Dorsolateral prefrontal cortex (tissue), 122 donors: ENCODE measurements at places on chromosomes 11 and 22. TPM values are rescaled to one million over a fixed set of nuclear protein-coding genes. Genes with fewer than 3 reads are reported as not detected.

Gene POU2AF2
- not detected for total RNA-seq

Gene OR51Q1
- total RNA-seq, result not detected

Gene HEPACAM
- total RNA-seq, result 208 TPM

Gene MUC6
- total RNA-seq, result not detected

Gene OSBP2
- total RNA-seq, result 35.2 TPM

Gene CECR2
- 14.1 TPM for total RNA-seq

Gene OR52A1
- not detected for total RNA-seq

Gene BTG4
- not detected for total RNA-seq

Gene DERL3
- 2.1 TPM for total RNA-seq

Gene CRACR2B
- 1.4 TPM for total RNA-seq

Gene AMOTL1
- total RNA-seq, result 22.4 TPM
